ENCODE measurements at places on chromosomes 3 and 15.

DNA sequence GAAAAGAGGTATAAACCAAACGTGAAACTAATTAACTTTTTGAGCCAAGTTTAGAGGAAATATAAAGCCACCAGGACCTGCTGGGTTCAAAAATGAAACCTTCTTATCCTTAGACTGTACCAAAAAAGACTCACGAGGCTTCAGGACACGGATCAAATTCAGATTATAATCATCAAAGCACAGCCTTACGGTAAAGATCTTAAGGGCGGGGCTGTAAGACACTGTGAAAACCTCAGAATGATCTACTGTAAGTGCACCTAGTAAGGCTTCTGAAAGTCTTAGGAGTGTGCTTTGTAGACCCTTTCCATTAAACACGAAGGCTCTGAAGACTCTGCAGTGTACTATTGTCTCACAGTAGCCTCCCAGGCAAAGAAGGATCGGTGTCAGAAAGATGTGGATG, 26.8 kb downstream of the TARS3 start:
- DNase-seq = no peak

DNA sequence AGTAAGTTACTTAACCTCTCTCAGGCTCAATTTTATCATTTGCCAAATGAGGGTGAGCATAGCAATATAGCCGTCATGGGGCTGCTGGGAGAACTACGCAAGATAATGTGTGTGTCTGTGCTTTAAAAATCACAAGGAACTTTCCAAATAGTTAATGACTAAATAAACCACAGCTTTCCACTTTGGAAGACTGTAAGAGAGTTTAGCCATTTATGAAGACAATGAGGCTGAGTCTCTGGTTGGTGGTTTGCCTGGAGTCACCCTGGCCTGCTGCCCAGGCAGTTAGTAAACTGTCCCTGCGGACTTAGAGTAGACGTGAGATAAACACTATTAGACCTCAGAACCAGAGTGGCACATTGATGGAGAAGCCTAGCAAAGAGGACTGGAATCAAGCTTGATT, 357.7 kb downstream of the CLSTN2 start:
- DNase-seq = no peak

- DNase-seq = no peak
These were observed 50.2 kb downstream of the EPHA3 start for GRCh38 chr3:89157575-89157974.

GRCh38 chr3:112005091-112005672, 6.5 kb downstream of the TAGLN3 start:
- no peak for DNase-seq

DNA sequence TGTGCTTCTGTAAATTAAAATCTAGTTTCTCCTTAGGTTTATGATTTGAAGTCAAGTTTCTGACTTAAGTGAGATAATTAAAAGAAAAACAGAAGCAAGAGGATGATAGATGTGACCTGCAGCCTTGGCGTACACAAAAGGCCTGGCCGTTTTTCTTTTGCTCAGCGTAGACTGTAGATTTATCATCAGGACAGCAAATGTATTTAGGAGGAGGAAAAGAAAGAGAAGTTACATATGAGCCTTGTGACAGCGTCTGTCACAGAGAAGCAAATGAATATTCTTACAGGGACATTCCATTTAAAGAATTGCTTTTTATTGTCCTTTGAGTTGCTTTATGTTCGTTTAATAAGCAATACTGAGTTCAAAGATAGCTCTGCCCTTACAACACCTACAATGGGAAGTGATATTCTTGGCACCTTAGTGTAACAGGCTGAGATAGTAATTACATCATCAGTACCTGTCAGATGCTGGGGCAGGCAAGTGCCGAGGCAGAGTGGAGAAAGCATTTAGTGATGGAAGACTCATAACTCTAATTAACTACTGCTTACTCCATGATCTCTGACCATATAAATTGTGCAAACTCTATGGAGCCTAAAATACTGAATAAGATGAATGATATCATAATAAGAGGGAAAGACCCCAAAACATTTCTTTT, 311.5 kb downstream of the MFSD1 start:
- DNase-seq = no peak

GRCh38 chr15:78340231-78341056, at the start of gene CRABP1:
TSS of gene CRABP1 (plus strand) at chr15:78340353. CDS start at chr15:78340429, 76 bp downstream.
- DNase-seq = no peak

DNA sequence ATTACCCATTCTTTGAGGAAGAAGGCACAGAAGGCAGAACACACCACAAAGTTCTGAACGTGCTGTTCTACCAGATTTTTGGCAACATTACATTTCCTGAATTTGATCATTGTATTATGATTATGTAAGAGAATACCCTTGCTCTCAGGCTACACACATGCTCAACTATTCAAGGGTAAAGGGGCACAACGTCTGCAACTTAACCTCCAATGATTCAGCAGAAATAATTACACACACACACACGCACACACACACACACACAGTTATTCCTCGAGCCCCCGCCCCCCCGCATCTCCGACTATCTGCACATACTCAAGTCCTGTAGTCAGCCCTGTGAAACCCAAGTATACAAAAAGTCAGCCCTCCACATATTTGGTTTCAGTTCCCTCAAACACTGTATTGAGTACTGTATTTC, 26.8 kb downstream of the RPN1 start:
- DNase-seq = no peak

- DNase-seq = no peak
These were observed 72.0 kb upstream of the CDIN1 start for GRCh38 chr15:36507458-36507857.

- no peak for DNase-seq
These were observed 35.6 kb upstream of the RASGRP1 start for GRCh38 chr15:38600236-38600635.

- no peak for DNase-seq
These were observed 465.3 kb upstream of the CBLB start for GRCh38 chr3:106333911-106334618.

DNA sequence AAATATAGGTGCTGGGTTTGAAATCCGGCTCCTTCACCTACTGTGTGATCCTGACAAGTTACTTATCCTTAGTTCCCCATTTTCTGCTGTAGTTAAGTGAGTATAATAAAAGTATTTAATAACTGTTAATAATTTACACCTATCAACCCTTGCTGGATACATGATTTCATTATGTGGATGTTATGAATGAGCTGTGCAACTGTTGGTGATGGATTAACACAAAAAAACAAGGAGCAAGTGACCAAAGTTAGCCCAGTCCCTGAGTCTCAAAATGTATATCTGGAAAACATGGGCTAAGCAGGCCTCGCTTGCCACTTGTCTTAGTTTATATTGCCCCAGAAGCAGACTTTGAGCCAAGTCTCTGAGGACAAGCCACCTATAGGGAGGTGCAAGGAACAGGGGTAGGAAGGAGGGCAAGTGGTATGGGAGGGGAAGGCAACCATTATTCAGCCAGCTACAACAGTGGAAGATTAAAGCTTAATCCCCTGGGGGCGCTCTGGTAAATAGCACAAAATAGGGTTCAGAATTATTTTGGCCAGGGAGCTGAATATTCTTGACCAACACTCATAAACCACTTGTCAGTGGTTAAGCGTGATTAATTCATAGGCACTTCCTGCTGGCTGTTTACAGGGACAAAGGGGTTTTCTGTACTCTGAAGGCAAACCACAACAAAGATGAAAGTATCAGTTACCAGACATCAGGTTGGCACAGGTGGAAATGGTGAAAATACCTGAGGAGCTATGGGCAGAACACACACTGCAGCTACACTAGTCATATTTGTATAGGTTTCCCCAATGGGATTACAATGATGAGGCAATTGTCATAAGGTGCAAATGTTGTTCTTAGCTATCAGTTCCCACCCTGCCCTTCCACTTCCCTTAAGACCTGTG, 76.2 kb downstream of the TRIM42 start:
- no peak for DNase-seq

DNA sequence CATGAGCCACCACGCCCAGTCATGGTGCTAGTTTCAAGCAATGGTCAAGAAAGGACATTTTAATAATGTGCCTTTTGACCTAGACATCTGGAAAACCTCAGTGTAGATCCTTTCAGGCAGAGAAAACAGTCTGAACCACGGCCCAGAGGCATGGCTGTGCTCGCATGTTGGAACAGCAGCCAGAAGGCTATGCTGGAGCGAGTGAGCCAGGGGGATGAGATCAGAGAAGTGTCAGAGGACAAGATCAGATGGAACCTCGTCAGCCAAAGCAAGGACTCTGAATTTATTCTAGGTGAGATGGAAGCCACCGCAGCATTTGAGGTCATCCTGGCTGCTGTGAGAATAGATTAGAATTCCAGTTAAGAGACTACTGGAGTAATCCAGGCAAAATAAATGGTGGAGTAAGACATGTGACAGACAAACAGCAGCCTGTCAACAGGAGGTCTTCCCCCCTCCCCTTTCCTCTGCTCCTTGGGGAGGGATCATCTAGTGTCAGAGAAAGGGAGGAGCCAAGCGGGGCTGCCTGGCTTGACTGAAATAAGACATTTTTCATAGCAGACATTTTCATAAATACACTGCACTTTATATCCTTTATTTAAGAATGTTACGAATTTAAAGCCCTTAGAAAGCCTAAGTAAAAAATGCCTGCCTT, 40.4 kb upstream of the ACKR4 start:
- no peak for DNase-seq

Data from central memory CD8-positive, alpha-beta T cell (primary cell).